ENCODE measurements at places on chromosomes 11 and 22. TPM values are rescaled to one million over a fixed set of nuclear protein-coding genes. Genes with fewer than 3 reads are reported as not detected.
A peak's percentile ranks its signal among the peaks of the same experiment; 100 is the strongest.

NAV2 gene
- total RNA-seq = 34.4 TPM

OR51Q1 gene
- total RNA-seq = not detected

NEFH gene
- not detected for total RNA-seq

CREBZF gene
- 17.5 TPM for total RNA-seq

MAPK8IP1 gene
- total RNA-seq = 8.7 TPM

PLAAT2 gene
- not detected for total RNA-seq

TRMT112 gene
- 260 TPM for total RNA-seq

SLC22A6 gene
- total RNA-seq = not detected

HPX gene
- total RNA-seq = 1.3 TPM

MRGPRX4 gene
- total RNA-seq = not detected

DBX1 gene
- not detected for total RNA-seq

SLC43A3 gene
- total RNA-seq = 1.6 TPM

IGF2 gene
- 0.72 TPM for total RNA-seq

RBM4B gene
- 19.1 TPM for total RNA-seq

DNA sequence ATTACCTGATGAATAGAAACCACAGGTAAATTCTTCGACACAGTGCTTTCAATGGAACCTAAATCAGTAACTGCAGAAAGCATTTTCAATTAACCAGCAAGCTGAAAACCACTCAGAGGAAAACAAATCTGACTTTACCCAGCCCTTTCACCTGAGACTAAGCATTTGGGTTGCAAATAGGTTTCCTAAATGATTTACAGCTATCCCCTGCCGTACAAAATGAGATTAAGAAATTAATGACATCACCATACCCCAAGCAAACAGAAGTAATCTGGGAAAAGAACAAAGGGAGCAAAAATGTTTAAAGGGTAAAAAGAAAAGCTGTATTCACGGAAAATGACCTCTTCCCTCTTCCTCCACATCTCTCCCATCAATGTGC lies 584 bp downstream of the NOX4 start:
- no peak for DNase-seq

DNA sequence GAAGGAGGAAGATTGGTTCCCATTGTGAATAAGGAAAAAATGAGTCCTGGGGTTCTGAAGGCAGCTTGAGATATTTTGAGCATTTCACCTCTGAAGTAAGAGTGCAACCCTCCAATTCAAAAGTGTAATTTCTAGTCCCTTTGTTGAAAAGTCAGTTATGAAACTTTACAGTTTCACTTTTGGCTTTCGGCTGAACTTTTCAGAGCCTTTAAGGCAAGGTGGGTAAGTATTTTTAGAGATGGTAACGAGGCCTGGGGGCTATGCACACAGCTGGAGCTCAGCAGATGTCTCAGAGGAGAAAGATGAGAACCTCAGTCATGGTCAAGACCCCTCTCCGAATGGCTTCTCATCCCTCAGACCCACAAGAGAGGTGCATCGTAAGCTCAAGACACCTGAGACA lies 267.6 kb downstream of the KIRREL3 start:
- DNase-seq = no peak

DNA sequence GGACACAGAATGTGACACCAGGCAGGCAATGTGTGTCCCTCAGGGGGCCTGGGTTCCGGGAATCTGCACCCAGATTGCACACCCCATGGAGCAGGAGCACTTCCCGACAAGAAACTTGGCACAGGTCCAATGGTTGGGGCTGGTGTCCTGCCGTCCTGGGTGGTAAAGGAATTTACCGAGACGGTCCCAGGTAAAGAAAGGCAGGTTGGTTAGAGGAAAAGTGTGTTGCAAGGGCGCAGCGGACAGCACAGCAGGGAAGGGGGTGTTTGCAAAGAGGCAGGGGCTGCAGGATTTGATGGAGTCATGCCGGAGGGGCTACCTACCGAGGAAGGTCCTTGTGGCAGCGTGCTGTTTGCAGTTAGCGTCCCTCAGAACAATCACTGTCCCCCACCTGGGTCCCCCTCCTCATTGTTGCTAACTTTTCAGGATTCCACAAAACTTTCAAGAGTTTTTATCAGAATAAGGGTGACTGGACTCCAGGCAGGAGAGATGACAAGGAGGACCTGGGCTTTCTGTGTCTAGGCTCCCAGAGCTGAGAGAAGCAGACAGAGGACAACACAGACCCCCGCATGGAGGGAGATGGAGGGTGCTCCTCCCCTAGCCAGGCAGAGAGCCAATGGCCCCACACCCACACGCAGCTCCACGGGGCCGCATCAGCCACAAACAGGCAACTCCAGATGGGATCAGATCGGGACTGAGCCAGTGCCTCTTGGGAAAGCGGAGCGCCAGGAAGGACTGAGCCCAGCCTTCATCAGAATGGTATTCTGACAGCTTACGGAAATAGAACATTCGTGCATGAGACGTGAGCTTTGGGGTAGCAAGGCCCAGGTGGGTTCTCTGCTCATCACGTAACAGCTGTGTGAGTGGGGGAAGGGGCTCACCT lies 1423.9 kb downstream of the BRD1 start:
- no peak for DNase-seq

DNA sequence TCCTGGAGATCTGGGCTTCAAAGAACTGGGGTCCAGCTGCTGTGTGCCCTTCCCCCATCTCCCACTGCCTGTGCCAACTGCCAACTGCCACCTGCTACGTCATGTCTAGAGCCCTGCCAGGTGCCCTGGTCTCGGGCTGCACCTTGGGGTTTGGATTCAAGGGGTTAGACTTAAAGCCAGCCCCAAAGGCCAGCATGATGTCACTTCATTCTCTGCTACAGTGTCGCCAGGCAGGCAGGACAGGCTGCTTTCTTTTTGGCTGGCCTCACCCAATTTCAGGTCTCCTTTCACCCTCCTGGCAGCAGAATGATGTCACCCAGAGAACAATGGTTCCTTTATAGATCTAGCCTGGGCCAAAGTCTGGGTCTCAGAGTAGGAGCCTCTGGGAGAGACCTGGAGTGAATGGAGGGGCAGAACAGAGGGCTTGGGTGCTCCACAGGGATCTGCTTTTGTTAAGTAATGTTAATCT lies 79.5 kb upstream of the CRYBB3 start:
- DNase-seq = no peak

- DNase-seq = no peak
These were observed 404.5 kb downstream of the LARGE1 start for GRCh38 chr22:33515795-33516194.

GRCh38 chr11:114195981-114196731 lies 100.0 kb upstream of the NNMT start:
- no peak for DNase-seq

GRCh38 chr11:28836285-28837081 lies 728.3 kb downstream of the METTL15 start:
- DNase-seq = peak; percentile 98

DNA sequence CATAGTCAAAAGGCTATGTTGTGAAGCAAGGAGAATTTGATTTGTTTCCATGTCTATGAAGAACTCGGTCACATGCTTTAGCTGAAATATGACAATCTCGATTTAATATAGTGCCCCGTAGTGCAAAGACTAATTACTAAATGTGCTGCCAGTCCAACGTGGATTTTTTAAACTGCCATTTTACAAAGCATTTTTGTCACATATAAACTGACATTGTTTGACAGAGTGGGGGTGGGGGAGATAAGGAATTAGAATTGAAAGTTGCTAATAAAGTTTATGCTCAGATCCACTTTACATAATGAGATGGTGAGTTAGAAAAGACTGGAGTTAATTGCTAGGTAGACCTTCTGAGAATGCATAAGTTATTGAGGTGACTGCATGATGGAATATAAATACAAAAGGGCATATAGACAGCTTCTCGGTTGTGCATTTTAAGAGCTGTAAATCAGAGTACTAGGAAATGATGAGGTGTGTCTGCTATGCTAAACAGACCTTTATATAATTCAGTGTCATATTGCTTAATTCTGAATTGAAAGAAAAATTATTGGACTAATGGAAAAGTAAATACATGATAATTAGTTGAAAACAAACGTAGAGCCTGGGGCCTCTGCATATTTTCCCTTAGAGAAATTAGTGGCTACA lies 158.9 kb upstream of the MTNR1B start:
- DNase-seq = no peak

- no peak for DNase-seq
These were observed 2.9 kb upstream of the CYP2R1 start for GRCh38 chr11:14894657-14895598.

GRCh38 chr11:32884770-32885384 lies 7.7 kb upstream of the QSER1 start:
- peak; percentile 5 for DNase-seq

DNA sequence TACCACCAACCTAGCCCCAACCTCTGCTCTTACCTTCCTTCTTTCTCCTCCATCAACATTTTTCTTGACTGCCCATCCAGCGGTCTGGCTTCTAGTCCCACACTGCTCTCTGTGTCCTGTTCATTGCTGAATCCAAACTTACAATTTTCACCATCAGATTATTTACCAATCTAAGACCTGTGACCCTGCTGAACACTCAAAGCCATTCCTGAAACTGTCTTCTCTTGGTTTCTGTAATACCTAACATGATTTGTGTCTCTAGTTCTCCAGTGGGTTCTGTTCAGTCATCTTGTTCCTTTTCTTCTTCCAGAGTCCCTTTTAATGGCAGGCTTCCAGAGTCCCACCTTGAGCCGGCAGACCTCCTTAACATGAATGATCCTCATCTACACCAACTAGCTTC lies 24.1 kb downstream of the RRAS2 start:
- DNase-seq = no peak

GRCh38 chr11:18650859-18651557 lies 16.9 kb upstream of the SPTY2D1 start:
- DNase-seq = peak; percentile 40

- DNase-seq = peak; percentile 12
These were observed 45.0 kb downstream of the OR4C6 start for GRCh38 chr11:55707029-55707428.

DNA sequence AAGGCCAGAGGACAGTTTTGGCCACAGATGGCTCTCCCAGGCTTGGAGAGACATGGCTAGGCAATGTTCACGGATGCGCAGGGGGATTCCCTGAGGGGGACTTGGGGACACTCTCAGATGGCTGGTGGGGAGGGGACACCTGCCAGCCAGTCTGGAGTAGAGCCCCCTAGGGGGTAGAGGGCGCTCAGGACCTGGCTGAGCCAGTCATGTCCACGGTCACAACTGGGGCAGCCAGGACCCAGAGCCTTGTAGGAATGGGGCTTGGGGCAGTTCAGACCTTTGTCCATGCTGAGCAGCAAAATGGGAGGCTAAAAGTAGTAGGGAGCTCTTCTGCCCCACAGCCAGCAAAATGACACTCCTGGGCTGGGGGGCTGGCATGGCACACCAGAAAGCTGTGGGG lies 1.7 kb downstream of the CSDC2 start:
- no peak for DNase-seq

- DNase-seq = no peak
These were observed 19.8 kb downstream of the PIWIL4 start for GRCh38 chr11:94586978-94587377.

DNA sequence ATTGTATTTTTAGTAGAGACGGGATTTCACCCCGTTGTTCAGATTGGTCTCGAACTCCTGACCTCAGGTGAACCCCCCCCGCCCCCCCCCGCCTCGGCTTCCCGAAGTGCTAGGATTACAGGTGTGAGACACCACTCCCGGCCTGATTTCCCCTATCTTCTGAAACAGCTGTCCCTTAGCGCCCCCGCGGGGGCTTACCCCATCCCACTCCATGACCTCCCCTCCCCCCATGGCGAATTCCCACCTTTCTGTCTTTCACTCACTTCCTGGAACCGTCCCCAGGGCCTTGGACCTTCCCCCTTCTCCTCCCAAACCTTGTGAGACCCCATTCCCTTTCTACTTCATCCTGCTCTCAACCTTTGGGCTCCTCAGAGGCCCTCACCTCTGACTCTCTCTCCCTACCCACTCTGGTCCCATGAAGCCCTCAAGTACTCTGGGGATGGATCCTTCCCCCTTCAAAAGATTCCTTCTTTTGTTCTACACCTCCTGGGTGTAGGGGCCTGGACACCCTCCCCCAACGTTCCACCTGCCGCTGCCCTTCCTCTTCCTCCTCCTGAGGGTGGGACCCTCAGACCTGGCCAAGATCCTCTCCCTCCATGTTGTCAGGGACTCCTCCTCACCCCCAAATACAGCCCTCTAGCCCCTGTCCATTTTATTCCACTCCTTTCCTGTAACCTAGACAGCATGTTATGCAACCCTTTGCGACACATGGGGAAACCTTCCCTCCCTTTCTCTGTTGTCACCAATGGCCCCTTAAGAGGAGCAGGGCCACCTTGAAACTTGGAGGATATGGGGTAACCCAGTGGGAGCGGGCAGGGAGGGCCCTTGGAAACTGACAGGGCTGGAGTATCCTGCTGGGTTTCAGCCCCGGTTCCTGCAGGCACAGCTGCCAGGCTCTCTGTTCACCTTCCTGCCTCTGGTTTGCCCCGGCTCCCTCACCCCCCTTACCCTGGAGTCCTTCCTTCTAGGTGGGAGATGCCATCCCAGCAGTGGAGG lies 1.1 kb downstream of the PRDX5 start:
- DNase-seq = no peak

DNA sequence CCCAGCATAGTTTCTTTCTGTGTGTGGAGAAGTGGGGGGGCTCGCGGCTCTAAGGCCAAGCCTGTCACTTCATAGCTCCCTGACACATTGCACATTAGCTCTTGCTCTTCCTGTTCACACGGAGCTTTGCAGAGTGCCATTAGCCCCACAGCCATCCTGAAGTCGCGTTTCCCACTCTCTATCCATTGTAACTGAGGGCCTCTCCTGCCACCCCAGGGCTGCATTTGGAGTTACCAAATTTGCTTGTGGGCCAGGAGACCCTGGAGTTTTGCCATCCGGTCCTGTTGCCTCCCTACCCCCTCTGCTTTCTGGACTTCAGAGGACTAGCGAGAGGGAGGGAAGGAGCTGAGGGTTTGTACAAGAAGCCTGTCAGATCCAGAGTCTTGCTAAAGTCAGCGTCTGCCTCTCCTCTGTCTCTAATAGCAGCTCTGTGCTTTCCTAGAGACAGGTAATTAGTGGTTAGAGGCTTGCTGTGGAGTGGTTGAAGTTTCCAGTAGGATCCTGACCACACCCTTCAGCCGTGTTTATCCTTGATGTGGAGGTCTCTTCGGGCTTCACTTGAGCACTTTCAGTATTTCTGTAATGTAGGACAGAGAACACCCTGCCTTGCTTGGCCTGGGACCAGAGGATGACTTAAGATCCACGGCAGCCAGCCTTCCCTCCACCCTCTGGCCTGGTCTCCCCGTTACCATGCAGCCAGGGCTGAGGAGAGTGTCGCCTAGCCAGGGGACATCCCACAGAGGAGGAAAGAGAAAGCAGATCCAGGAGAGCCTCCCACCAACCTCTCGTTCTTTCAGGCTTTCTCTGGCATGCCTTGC lies 14.1 kb downstream of the DCPS start:
- peak; percentile 61 for DNase-seq

GRCh38 chr11:10858439-10859325 lies 829 bp upstream of the ZBED5 start:
- DNase-seq = peak; percentile 45

GRCh38 chr11:117823946-117824420 lies 561 bp downstream of the FXYD2 start:
- DNase-seq = no peak

- DNase-seq = no peak
These were observed 231.5 kb downstream of the NXPE2 start for GRCh38 chr11:114909866-114910265.

DNA sequence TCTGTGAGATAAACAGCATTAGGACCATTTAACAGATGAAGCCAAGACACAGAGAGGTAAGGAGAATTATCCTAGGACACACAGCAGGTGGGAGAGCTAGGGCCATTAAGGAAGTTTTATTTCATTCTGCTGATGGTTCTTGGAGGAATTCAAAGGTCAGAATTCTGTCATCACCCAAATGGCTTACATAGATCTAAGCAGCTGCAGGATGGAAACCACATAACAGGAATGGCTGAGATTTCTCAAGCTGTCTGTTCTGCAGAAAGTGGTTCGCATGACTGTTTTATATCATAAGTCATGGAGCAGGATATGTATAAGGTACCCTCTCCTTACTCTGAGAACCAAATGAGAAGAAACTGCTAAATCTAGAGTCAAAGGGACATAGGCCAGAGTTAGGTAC lies 163.2 kb upstream of the NARS2 start:
- DNase-seq = no peak
